ENCODE measurements at places on chromosomes 12 and 14.

- no peak for DNase-seq
These were observed 36.8 kb downstream of the FGD4 start for GRCh38 chr12:32435921-32436705.

GRCh38 chr12:124503305-124503704 is 64.1 kb downstream of the NCOR2 start:
- no peak for DNase-seq

GRCh38 chr12:54628186-54628846 is 6.4 kb downstream of the LACRT start:
- no peak for DNase-seq

DNA sequence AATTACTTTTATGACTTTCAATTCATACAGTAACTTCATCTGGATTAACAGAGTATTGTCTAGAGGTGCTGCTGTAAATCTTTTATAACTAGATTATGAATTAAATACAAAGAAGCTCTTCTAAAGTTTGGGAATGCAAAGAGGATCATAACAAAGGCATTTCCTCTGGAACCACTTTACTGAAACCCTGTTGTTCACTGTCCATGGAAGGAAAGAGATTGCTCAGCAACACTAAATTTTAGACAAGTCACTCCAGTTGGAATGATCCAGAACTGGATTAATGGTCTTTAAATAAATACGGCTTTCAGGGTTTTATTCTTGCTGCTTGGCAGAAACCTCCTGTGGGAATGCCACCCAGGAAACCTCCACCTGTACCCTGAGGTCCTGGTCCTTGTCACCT is 250.6 kb downstream of the KSR2 start:
- DNase-seq, result no peak

GRCh38 chr12:49264466-49264872 is 413 bp upstream of the TUBA1C start:
- DNase-seq, result peak; percentile 78

DNA sequence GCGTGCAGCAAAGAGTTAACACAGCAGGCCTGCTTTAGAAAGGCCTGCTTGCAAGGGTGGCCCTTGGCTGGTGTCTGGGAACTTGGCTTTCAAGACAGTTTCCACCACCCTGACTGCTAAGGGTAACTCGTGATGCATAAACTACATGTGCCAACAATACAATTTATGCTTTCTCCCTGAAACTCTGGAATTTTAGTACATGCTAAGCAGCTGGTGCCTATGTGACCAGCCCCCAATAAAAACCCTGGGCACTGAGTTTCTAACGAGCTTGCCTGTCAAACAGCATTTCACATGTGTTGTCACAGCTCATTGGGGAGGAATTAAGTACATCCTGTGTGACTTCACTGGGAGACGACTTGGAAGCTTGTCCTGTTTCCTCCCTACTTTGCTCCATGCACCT is 133.1 kb downstream of the SLC5A8 start:
- DNase-seq, result no peak

- DNase-seq, result no peak
These were observed 5.0 kb upstream of the SRSF9 start for GRCh38 chr12:120474616-120474960.

DNA sequence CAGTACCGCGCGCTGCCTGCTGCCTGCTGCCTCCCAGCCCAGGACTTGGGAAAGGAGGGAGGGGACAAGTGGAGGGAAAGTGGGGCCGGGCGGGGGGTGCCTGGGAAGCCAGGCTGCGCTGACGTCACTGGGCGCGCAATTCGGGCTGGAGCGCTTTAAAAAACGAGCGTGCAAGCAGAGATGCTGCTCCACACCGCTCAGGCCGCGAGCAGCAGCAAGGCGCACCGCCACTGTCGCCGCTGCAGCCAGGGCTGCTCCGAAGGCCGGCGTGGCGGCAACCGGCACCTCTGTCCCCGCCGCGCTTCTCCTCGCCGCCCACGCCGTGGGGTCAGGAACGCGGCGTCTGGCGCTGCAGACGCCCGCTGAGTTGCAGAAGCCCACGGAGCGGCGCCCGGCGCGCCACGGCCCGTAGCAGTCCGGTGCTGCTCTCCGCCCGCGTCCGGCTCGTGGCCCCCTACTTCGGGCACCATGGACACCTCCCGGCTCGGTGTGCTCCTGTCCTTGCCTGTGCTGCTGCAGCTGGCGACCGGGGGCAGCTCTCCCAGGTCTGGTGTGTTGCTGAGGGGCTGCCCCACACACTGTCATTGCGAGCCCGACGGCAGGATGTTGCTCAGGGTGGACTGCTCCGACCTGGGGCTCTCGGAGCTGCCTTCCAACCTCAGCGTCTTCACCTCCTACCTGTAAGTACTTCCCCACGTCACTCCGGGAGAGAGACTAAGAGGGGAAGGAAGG is at the start of gene LGR5:
Gene LGR5 (plus strand): TSS at position 186 of the 732 bp plus-strand sequence. CDS start 283 bp downstream, at position 469.
- peak; percentile 59 for DNase-seq

DNA sequence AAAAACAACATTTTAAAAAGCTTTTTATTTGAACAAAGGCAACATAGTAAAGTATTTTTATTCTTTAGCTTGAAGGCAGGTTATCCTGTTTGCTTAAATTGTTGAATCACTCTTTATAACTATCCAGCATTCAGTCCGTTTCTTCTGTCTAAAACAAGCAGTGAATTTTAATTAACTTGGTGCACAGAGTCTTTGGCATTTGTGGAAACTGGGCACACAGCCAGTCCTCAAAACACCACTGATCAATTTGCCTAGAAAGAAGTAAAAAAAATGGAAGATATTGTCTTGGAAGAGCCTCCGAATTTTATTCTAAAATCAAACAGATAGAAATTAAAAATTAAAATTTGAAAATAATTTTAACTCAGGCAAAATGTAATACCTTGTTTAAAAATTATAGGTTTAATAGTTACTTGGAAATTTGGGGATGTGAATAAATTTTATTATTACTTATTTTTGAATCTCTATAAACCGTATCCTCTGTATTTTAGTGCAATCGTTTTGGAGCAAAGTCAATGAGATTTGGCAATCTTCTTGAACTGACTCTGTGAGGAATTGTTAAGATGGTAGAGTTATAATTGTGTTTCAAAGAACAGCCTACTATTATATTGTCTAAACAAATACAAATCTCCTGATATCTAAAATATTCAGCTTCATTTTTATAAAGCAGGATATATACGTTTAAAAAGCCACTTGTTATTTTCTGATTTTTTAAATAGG is 927.0 kb downstream of the SLC16A7 start:
- peak; percentile 37 for DNase-seq

GRCh38 chr12:28536088-28536487 is 345.8 kb downstream of the CCDC91 start:
- no peak for DNase-seq

- no peak for DNase-seq
These were observed 136.0 kb upstream of the IFNG-AS1 start for GRCh38 chr12:67853204-67853603.

DNA sequence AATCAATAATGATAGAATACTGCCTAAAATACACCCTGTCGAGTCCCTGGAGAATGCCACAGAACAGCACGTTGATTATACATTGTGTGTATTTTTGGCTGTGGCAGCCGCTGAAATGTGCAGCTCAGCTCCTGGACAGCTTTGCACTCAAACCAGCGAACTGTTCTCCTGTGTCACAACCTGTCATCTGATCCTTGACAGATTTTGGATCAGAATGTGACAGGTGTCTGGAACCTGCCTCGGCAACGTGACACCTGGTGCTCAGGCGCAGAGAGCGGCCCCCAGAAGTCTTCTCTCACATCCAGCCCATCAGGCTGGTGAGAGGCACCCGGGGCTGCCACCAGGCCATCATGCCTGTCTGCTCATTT is 19.3 kb downstream of the MVK start:
- peak; percentile 99 for DNase-seq

GRCh38 chr14:24403294-24403998 is 4.6 kb downstream of the NYNRIN start:
- no peak for DNase-seq

GRCh38 chr14:69106451-69106850 is 46.5 kb downstream of the DCAF5 start:
- DNase-seq, result no peak

- no peak for DNase-seq
These were observed 120.8 kb upstream of the CCDC196 start for GRCh38 chr14:66365388-66365787.

GRCh38 chr12:92898755-92899154 is 30.3 kb downstream of the EEA1 start:
- no peak for DNase-seq

DNA sequence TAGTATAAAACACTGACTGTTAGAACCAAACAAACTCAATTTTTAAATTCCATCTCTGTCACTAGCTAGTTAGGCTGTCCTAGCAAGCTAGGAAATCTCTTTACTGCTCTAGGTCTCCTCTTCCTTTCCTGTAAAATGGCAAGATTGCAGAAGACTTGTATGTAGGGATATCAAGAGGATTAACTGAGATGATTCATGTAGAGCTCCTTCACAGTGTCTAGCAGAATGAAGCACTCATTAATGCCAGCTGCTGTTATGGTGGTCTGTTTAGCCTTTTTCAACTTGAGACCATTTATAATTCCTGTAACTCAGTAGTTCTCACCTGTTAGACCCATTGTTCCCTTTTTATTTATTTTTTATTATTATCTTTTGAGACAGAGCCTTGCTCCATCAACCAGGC is 67.8 kb upstream of the KCNH3 start:
- no peak for DNase-seq

DNA sequence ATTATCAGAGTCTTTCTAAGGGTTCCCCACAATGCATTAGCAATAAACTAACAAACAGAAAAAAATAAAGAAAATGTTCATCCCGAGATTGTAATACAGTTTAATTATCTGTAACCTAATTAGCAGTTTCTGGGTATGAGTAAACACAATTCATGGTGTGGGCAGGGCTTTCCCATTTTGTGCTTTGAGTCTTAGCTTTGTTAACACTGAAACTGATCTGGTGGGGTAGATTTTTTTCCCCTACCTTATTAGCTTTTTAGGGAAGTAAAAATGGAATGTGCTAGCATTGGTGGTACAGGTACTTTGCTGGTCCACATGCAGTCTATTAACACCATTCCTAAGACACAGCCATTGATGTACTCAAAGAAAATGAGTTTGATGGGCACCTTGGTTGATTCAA is 18.4 kb upstream of the KRR1 start:
- DNase-seq, result no peak

GRCh38 chr12:121858662-121859572 is at the start of gene HPD:
Gene HPD (minus strand): TSS chr12:121858859. CDS start chr12:121858823, 36 bp downstream.
- DNase-seq, result no peak

DNA sequence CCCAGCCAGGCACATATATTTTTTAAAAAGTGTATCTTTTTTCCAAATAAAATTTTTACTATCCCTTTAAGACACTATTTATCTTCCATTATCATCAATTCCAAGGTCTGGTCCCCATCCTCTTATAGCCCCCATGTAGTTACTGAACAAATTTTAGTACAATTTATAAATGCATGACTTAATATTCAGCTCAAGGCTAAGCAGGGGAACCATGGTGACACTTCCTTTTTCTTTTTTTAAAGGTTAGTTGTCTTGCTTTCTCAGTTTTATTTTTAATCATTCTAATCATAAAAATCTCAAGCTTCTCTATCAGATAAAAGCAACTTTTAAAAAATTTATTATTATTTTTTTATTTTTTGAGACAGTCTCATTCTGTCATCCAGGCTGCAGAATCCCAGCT is 92.3 kb downstream of the TRAFD1 start:
- DNase-seq, result no peak

GRCh38 chr12:124548854-124549378 is 18.5 kb downstream of the NCOR2 start:
- DNase-seq, result peak; percentile 72

DNA sequence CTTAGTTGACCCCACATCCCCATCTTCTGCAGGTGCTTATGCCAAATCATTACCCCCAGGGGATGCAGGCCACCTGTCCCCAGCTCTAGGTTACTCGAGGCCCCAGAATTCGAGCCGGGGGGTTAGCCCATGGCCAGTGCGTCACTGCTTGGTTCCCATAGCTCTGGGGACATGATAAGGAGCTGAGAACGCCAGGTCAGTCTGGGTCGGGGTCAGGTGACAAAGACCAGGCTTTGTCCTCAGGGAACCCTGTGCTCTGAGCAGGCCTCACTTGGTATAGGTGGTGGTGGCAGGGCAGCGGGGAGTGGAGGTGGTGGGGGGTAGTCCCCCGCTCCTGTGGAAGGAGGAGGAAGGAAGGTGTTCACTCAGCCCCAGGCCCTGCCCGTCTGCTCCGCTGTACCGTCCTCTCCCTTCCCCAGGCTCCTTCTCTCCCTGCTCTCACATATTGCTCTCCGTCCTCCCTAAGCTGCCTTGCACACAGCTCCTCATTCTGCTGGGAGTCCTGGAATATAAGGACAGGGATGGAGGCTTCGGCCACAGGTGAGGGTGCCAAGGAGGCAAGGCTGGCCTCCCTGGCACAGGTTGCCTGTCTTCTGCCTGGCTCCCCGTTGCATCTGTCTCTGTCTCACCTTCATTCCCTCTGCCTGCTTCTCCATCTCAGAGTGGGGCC is 2.0 kb upstream of the MYH6 start:
- no peak for DNase-seq

GRCh38 chr14:91374879-91375702 is 42.5 kb downstream of the CCDC88C start:
- peak; percentile 88 for DNase-seq

GRCh38 chr14:22607291-22607690 is 9.2 kb downstream of the ABHD4 start:
- no peak for DNase-seq

DNA sequence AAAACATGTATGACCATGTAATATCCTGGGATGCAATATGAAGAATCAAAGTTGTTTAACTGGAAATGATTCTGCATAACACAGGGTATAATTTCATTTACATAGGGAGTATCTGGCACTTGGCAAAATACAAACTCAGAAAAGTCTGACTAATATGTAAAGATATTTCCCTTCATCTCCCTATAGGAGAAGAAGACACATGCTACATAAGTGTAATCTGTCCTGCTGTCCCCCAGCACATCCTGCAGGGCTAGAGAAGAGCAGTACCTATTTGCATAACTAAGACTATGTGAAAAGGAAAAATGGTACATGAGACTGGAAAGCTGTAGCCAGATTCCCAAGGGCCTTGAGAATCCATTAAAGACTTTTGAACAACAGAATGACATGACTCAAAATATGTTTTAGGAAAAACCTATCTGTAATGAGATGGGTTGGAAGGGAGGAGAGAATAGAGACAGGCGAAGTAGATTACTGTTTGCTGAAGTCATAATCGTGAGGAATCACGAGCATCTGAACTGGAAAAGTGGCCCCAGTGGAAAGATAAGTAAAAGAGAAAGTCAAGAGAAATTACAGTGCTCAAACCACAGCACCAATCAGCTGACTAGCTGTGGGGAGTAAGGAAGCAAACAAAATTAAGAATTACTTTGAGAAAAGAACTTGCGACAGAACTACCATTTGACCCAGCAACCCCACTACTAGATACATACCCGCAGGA is 155.1 kb upstream of the HMGA2 start:
- no peak for DNase-seq

Data from NCI-H2171 treated with DMSO at 0.1 percent for 48 hours (cell line).